ENCODE measurements at places on chromosomes 3 and 15.

DNA sequence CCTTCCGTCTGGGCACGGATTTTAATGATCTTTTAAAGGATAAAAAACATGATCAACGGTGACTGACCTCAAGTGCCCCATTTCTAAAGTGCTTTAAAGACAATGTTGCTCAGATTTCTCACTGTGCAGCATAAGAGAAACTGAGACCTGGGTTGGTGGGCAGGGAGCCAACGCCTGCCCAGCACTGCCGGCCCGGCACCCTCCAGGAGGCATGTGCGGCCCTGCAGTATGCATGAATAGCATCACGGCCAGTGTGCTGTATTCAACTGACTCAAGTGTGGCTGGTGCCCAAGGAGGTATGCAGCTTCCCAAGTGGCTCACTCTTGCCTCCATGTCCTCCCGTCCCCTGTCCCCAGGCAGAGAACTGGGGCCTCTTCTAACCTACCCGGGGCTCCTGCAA, 30.3 kb downstream of the SEC61A1 start:
- DNase-seq: no peak

DNA sequence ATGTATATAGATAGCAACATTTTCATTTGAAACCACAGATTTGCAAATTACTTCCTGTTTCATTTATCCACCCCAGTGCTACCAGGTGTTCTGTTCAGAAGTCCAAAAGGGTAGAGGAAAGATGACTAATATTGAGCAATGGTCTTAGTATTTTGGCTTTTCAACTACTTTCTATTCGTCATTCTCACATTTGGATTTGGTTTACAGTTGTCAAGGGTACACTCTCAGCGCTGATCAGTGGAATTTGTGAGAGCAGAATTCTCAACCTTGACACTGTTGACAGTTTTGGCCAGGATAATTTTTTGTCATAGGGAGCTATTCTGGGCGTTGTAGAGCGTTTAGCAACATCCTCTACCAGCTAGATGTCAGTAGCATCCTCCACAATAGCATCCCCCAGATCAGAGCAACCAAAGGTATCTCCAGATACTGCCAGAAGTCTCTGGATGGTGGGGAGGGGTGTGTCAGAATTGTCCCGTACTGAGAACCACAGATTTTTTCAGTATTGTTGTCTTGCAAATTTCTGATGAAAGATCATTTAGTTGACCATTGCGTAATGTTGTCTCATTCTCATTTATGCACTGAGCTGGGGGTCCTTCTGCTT, 4.2 kb downstream of the HMCES start:
- DNase-seq: no peak

GRCh38 chr15:50116477-50116876, 2.6 kb downstream of the ATP8B4 start:
- DNase-seq: no peak

DNA sequence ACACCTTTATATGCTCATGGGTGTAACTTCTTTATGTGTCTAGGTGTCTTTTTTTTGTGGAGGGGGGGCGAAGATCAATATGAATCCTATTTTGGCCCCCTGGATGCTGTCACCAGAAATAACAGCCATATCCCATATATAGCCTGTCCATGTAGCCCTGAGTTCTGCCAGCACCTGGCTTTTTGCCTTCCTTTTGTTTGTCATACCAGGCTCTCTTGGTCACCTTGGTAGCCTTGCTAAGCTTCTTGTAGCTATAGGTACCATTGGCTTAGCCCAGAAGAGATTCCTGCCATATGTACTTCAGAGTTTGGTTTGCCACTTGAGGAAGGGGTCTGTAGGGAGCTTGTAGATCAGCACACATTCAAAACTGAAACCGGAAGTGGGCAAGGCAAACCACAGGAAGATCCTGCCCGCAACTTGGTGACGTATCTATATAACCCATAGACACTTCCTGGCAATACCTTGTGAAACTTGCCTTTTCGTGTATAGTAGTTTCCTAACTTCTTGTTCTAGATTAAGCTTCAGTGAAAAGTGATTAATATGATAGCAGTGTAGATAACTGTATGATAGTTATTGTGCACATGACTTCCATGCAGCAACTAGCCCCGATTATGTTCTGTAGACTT, 11.9 kb downstream of the RASA2 start:
- DNase-seq: peak; percentile 68

- DNase-seq: no peak
Measured at GRCh38 chr3:45491344-45491743, 103.0 kb downstream of the LARS2 start.

DNA sequence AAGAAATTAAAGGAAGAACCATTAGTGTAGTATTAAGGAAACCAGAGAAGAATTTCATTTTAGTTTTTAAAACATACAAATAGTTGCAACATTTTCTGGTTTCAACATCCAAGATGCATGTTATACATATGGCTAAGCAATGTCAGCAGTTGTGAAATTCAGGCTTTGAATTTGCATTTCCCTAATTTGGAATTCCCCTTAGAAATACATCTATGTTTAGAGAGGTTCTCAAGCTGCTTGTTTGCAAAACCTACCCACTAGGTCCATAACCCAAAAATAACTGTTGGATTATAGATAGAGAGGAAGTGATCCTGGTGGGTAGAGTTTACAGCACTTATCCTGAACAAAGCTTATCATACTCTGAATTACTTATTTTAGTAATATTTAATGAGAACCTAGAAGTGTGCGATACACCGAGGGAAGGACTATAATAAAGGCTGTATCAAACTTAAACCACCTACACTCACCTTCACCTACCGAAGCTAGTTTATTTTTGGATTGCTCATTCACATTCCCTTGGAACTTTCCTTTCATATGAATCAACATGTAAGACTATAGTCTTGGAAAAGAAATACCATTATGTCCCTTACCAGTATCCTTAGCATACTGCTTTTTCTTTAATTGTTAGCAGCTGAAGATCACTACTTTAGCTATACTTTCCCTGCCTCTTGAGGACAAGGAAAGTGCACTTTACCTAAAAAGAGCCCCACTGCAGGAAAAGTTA, 60.6 kb downstream of the CHAC1 start:
- DNase-seq: no peak

GRCh38 chr3:18232317-18232716, 192.8 kb downstream of the SATB1 start:
- DNase-seq: no peak

Data from Right ventricle myocardium inferior (tissue), 1 donor.